ENCODE measurements at places on chromosomes 5 and 9. TPM values are rescaled to one million over a fixed set of nuclear protein-coding genes. Genes with fewer than 3 reads are reported as not detected.

Gene NCS1
- 119 TPM for total RNA-seq

Gene PCDHB13
- total RNA-seq, result 3.3 TPM

Gene MLANA
- not detected for total RNA-seq

Gene MACIR
- 19.5 TPM for total RNA-seq

Gene PCDHA10
- total RNA-seq, result 16.0 TPM

Gene FOXD4L3
- not detected for total RNA-seq

Gene RORB
- total RNA-seq, result 0.17 TPM

Gene CDH18
- total RNA-seq, result not detected

Gene INSYN2B
- 0.10 TPM for total RNA-seq

Gene N4BP3
- 0.75 TPM for total RNA-seq

Gene SLC46A2
- not detected for total RNA-seq

Gene NSG2
- total RNA-seq, result 0.38 TPM

Measured in astrocyte (in vitro differentiated cells and primary cell).